NCI-H2029 (cell line): ENCODE measurements at places on chromosomes 3 and 15.

DNA sequence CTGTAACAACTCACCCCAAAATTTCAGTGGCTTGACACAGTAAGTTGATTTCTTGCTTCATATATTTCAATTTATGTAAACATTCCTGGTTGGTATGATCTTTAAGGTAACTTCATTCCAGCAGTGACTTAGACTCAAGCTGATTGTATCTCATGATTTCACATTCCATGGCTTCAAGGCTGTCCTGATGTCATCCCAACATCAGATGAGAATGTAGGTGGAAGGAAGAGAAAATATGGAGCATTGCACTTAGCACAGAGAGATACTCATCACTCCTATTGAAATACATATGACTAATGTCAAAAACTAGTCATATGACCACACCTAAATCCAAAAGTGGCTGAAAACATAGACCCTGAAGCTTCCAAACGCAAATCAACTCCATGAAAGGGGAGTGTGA, 793.8 kb downstream of the TBL1XR1 start:
- no peak for DNase-seq

DNA sequence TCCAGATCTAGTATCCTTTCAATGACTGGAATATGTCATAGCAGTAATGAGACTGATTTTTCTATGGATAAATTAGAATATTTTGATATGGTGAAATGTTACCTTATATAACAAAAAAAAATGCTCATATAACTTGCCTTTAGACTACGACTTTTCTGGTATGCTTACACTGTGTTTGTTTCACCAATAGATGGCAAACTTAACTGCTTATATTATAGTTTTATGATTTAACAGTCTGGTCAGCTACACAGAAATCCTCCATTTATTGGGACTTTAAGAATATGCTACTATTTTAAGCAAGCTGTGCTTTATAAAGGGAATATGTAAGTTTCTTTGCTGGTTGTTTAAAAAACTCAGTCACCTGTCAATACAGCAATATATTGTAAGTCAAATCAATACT, 205.6 kb downstream of the VGLL3 start:
- no peak for DNase-seq

DNA sequence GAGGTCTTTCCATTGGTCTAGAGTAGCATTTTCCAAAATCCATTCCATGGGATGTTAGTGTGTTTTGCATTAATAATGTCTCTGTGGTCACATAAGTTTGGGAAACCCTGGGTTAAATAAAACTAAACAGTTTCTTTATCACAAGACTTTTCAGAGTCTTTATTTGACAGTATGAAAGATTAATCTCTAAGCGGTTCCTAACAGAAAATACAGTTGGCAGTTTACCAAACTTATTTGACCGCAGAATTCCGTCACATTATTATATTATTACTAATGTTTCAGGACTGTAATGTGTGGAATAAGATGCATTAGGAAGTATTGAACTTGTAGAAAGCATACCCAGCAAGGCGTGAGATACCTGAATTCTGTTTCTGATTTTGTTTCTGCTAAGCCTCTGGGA, 71.5 kb upstream of the ADAMTSL3 start:
- DNase-seq: no peak

DNA sequence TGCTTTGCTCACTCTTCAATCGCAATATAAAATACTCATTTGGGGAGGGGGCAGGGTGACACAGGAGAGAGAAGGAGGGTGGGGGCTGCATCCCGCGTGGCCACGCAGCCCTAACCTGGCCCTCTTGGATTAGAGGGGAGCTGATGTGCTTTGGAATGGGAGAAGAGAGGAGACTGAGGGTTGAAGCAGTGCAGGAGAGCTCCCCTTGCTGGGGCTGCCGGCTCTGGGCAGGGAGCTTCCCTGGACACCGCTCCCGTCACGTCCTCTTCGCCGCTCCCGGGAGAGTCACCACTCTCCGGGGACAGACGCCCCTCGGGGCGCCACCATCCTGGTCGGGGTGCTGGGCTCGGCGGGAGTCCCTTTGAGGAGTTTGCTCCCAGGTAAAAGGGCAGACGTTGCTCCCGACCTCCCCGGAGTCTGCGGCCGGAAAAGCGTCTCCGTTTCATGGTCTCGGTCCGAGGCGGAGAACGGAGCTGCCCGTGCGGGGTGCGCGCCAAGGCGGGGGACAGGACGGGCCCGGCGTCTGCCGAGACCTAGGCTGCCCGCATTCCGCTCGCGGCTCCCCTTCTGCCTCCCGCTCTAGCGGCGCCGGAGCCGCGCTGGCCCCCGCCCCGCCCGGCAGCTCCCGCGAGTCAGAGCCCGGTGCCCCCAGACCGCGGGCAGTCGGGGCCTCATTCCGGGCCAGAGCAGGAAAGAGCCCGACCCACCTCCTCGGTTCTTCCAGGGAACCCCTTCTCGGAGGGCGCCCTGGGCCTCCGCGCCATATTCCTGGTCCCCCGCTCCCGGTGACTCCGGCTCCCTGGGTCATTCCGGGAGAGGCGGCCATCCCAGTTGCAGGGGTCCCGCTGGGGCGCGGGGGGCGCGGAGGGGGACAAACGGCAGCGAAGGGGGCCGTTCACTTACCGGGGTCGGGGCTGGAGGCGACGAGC, 603 bp downstream of the SLC7A14 start:
- DNase-seq: no peak

DNA sequence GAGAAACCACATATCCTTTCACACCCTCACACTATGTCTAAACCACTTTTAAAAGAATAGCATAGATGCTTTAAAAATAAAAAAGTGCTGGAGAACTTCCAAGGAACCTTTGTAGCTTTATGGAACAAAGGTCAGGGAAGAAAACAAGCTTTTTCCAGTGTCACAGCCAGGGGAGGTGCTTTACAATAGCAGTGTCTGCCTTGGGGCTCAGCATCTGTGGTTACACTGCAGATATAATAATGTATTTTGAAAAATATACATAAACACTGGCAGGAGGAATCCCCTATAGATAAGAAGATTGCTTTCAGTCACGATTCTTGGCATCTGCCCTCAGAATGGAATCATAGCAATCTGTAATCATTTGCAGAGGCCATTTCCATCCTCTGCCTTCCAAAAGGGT, 362.4 kb upstream of the LRRC3B start:
- no peak for DNase-seq

- no peak for DNase-seq
Measured at GRCh38 chr15:39887832-39888231, 32.2 kb downstream of the GPR176 start.

DNA sequence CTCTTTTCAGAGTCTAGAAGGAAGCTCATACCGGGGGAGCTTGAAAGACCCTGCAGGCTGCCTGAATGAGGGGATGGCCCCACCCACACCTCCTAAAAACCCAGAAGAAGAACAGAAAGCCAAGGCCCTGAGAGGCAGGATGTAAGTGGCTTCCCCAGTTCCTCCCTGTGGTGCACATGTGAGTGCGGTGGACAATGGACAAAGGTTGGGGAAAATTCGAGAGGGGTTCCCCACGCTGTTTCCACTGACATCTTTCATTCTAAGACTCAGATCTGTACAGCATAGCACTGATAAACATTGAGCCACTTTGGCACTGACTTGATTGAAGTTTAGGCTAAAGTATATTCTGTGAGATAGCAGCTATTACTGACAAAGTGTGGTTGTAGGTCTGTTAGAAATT, 79.5 kb upstream of the UMPS start:
- no peak for DNase-seq

DNA sequence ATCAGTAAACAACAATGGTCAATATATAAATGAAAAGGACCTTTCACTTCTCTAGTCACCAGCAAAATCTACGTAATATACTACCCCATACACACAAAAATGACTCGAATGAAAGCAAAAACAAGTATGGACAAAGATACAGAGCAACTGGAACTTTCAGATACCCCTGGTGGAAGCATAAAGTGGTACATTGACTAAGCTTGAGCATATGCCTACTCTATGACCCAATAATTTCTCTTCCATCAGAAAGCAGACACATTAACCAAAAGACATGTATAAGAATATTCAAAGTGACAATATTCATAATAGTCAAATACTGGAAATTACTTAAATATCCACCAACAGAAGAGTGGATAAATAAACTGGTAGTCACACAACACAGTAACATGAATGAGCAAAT, 86.0 kb downstream of the EFL1 start:
- DNase-seq: no peak

DNA sequence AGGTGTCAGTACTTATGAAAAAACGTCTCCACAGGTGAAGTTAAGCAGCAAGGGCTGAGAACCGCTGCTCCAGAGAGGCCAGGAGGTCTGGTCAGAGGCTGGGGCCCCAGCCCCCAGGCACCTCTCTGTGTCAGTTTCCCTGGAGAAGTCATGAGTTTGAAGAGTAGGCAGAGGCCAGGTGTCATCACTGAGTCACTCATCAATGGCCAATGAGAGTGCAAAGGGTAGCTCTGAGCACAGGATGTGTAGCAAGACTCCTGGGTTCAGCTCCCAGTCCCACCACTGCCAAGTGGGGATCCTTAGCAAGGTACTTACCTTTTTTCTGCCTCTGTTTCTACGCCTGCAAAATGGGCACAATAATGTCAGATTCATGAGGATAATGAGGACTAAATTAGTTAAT, 47.9 kb downstream of the CORO2B start:
- DNase-seq: no peak

GRCh38 chr3:10554236-10554611, 48.8 kb upstream of the ATP2B2 start:
- DNase-seq: no peak

DNA sequence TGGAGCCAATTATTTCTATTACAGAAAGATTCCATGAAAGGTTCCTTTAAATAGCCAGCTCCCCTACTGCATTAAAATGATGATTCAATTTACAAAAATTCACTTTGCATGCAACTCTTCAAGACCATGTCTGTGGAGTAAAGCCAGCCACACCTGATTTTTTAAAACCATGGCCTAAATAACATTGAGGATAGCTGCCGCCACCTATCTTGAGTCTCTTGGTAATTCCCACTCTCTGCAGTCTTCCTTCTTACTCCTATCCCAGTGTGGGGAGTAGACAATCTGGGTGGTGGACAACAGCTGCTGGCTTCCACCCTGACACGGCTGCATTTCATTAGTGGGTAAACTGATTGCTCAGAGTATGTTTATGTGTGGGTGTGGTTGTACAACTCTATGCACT, 10.7 kb downstream of the LRTM1 start:
- no peak for DNase-seq

- DNase-seq: no peak
Measured at GRCh38 chr15:52257734-52258062, 37.9 kb downstream of the MYO5C start.

GRCh38 chr3:58058361-58059263, 50.4 kb downstream of the FLNB start:
- DNase-seq: no peak

- DNase-seq: no peak
Measured at GRCh38 chr3:118636841-118637240, 397.8 kb downstream of the IGSF11 start.

DNA sequence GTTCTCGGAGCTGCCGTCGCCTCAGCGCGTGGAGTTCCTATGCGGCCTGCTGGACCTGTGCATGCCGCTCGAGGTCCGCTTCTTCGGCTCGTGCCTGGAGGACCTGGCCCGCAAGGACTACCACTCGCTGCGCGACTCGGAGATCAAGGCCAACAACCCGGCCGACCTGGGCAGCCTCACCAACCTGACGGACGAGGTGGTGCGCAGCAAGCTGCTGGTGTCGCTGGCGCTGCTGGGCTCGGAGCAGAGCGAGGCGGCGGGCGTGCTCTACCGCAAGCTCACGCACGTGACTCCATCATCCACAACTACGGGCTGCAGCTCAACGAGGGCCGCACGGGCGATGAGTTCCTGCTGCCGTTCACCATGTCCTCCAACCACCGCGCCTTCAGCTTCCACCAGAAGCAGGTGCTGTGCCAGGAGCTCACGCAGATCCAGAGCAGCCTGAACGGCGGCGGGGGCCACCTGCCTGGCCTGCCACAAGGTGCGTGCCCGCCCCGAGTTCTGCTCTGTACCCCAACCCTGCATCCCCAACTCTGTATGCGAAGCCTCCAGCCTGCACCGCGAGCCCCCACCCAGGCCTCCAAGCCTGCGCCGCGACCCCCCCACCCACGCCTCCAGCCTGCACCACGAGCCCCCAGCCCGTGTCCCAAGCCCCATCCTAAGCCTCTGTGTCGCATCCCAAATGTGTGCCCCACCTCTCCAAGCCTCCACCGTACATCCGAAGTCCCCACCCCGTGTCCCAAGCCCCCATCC, 178.2 kb downstream of the OR4M2 start:
- no peak for DNase-seq

DNA sequence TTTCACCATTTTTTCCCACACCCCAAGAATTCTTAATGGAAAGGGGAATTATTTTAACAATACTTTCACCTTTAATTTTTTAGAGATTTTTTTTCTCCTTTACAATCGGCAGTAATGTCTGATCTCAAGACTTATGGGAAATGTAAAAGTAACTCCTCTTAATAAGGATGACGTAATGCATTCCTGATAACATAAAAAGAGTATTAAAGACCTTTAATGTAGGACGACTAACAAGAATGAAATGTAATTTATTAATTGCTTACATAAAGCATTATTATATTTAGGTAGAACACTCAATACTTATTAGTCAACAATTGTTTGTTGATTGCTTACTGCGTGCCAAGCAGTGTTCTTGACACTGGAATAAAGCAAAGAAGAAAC, 416.8 kb upstream of the NAALADL2 start:
- no peak for DNase-seq

GRCh38 chr15:92822216-92823144, 77.6 kb upstream of the CHD2 start:
- no peak for DNase-seq

GRCh38 chr3:56899078-56899477, 97.3 kb upstream of the ARHGEF3 start:
- no peak for DNase-seq

- no peak for DNase-seq
Measured at GRCh38 chr3:177835008-177835407, 637.7 kb upstream of the TBL1XR1 start.

DNA sequence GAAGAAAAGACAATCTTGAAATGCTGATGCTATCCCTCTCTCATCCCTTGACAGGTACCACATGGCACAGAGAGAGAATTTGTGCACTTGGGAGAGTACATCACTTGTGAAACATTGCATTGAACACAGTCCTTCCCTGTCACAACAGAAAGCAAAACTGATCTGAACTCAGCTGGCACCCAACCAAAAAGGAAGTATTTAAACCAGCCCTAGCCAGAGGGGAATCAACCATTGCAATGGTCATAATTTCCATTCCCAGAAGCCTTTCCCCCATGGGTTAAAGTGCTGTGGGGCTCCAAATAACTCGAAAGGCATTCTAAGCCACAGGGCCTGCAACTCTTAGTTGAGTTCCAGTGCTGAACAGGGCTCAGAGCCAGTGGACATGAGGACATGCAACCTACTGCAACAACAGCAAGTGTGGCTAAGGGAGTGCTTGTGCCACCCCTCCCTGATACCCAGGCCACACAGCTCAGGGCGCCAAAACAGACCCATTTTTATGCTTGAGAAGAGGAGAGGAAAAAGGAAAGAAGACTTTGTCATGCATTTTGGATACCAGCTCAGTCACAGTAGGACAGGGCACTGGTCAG, 530.8 kb upstream of the BCHE start:
- DNase-seq: no peak

DNA sequence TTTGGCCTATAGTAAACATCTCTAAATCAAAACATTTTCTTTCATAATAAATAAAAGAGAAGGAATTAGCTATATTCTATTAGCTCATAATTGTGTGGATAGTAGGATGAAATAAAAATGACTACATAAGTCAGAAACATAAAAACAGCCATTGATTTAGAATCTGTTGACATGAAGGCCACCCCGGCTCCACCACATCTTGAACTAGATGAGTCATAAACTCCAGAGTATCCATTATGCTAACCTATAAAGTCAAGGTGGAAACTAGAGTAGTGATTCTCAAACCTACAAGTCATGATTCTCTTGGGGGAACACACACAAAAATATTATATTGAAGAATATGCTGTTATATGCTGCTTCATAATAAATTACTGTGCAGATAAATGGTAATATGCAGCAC, 831.0 kb downstream of the TUSC7 start:
- DNase-seq: no peak
